Psoas muscle (tissue), 8 donors: ENCODE measurements at places on chromosomes 6 and 20. TPM values are rescaled to one million over a fixed set of nuclear protein-coding genes. Genes with fewer than 3 reads are reported as not detected.

CPNE5 gene
- 1.1 TPM for total RNA-seq

GRCh38 chr20:62688083-62688482, 20.6 kb upstream of the NTSR1 start:
- DNase-seq = no peak

RIPOR3 gene
- 4.8 TPM for total RNA-seq

PACRG gene
- total RNA-seq = 1.8 TPM

NEURL2 gene
- total RNA-seq = 5.3 TPM

GMPR gene
- 147 TPM for total RNA-seq

FUT9 gene
- not detected for total RNA-seq

GRCh38 chr20:48267860-48268633, 482.8 kb upstream of the SULF2 start:
- DNase-seq = no peak

DNA sequence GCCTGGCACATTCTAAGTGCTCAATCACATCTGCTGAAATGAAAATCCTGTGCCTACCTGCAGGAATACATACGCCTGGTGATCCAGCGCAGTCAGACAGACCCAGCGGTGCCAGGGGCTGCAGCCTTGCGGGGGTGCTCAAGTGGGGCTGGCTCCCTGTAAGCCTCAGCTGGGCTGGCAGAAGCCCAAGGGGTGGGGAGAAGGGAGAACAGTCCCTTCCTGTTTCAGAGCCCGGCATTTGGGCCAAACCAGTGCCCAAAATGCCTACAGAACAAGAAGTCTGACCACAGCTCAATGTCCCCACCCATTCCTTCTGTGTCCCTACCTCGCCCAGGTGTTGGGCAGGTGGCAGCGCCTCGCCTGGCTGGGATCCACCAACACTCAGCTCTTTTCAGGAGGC, 22.6 kb downstream of the KCNK15 start:
- no peak for DNase-seq

GRCh38 chr6:135600086-135600702, 102.7 kb upstream of the AHI1 start:
- DNase-seq = no peak
